Lung (tissue), 17 donors: ENCODE measurements at places on chromosomes 7 and 10.

DNA sequence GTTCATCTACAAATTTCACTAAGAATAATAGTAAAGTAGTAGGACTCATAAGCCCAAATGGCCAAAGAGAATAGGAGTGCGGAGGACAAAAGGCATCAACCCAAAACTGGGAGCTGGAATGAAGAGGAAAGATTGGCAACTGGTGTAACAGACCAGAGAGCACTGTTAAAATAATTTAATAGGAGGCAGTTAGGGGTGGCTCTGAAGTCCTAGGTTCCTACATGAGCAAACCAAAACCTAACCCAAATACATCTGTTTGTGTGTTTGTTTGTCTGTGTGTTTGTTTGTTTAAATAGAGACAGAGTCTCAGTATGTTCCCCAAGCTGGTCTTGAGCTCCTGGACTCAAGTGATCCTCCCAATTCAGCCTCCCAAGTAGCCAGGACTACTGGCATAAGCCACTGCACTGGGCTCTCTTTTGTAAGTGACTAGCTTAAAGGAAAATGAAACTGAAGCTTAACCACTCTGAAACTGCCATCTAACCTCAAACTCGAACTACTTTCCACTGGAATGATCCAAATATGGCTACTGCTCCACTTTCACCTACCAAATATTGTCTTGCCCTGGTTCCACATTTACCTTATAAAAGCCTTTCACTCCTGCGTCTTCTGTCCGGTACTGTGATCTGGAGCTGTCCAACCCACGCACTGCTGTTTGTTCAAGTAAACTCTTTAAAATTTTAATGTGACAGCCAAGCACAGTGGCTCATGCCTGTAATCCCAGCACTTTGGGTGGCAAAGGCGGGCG is 94.9 kb downstream of the AKR1D1 start:
- no peak for DNase-seq

DNA sequence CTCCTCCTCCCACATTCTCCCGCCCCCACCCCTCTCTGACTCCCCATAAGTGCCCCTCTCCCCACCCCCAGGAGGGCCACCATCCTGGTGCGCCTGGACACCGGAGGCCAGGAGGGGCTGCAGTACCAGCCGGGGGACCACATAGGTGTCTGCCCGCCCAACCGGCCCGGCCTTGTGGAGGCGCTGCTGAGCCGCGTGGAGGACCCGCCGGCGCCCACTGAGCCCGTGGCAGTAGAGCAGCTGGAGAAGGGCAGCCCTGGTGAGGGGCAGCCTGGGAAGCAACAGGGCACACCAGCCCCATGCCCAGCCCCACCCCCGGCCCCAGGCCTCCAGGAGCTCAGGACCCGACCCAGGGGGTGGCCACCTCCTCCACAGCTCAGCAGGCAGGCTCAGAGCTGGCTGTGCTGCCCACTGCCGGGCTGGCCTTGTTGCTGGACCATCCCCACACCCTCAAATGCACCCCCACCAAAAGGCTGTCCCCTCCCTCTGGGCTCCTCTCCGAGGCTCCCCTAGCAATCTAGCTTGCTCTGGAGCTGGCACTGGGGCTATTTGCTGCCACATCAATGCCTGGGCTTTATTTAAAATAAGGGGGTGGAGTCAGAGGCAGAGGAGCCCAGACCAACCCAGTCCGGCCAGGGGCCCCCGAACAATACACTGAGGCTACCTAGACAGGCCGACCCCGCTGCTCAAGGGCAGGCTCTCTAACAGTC is 14.8 kb downstream of the ATG9B start:
- no peak for DNase-seq

DNA sequence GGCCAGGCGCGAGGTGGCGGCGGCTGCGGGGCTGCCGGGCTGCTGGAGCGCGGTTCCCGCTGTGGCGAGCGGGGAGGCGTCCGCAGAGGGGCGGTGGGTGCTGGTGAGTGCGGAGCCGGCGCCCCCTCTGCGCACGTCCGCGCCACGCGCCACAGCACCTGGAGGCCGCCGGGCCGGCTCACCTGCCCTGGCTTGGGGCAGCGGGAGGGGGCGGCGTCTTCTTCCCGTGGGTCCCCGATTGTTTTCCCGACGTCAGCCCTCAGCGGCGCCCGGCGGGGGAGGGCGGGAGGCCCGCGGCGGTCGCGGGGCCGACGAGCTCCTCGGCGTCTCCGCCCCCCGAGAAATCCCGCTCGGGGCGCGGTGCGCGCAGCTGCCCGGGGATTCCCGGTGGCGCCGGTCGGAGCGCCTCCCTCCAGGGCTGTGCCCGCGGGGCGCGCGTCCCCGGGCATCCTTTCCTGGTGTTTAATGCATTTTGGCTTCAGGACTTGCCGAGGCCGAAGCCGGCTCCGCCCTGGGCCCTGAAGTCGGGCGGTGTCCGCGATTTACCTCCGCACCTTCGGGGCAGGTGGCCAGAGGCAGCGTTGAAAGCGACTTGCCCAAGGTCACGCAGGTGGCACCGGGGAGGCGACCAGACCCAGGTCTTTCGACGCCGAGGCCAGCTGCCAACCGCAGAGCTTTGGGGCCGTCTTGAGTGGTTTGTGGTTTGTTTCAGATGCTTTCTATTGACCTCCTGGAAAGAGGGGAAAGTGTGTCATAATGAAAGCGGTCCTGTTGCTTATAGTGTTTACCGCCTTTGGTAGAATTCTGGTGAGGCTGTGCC is 561 bp downstream of the PLEKHA1 start:
- DNase-seq, result peak; percentile 64

DNA sequence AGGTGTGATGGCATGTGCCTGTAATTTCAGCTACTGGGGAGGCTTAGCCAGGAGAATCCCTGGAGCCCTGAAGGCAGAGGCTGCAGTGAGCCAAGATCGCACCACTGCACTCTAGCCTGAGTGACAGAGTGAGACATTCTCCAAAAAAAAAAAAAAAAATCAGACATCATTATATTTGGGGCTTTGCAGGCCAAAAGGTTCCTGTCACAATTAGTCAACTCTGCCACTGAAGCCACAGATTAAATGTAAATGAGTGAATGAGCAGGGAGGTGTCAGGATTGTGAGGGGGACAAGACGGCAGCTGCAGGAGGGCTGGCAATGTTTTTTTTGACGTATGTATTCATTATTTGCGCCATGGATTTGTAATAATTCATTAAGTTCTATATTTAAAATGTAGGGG is 3.3 kb downstream of the ZNF33B start:
- no peak for DNase-seq

GRCh38 chr7:5429857-5430611 is 6.4 kb upstream of the TNRC18 start:
- peak; percentile 45 for DNase-seq

DNA sequence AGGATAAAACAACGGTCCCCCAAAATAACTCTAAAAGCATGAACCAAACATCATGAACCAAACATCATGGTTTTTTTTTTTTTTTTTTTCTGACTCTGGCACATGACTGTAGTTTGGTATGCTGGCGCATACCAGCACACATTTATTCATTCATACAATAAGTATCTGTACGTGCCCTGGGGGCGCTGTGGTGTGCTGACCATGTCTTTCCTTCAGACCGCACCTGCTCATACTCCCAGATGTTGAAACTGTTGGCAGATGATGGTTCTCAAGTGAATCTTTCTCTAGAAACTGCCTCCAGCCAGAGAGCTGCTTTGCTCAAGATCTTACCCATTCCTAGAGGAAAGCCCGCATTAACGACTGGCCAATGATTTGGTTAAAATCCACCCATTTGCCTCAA is 114.7 kb upstream of the ANKRD30A start:
- DNase-seq, result no peak

DNA sequence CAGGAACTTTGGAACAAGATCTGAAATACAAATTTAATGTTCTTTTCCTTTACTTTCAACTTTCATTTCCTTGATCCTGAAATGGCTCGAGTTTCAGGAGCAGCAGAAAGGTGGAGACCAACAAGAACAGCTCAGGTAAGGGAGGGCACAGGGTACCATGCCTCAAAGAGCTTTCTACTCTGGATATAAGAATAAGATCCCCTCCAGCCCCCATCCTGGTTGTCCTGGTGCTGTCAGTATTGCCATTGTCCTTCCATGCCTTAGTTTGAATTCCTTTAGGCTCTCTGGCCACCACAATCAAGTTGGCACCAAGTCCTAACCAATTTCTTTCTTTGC is 12.5 kb upstream of the CALU start:
- no peak for DNase-seq

DNA sequence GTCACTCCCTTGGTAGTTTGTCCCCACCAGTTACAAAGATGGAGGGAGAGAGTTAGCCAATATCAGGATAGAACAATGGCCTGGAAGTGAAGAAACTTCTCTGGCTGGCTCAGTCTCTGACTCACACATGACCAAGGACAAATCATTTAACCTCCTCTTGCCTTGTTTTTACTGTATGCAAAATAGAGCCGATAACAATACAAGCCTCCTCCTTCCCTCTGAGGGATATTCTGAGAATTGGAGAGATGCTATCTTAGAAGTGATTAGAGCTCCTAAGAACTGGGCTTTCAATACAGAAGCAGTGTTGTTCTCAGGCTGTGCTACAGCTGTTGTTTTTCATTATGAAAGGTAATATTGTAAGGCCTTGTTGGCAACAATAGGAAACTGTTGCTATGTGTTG is 87.7 kb upstream of the EGR2 start:
- DNase-seq, result no peak

GRCh38 chr7:128891942-128892269 is 18.6 kb downstream of the KCP start:
- DNase-seq, result no peak

DNA sequence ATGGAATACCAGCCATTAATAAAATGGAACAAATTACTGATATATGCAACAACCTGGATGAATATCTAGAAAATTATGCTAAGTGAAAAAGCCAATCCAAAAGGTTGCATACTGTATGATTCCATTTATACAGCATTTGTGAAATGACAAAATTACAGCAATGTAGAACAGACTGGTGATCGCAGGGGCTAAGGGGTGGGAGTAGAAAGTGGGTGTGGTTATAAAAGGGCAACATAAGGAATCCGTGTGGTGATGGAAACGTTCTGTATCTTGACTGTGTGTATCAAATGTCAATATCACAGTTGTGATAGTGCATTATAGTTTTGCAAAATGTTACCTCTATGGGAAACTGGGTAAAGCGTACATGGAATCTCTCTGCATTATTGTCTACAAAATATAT is 15.0 kb downstream of the CEP41 start:
- DNase-seq, result no peak

GRCh38 chr10:62063795-62064472 is 162.4 kb downstream of the ARID5B start:
- no peak for DNase-seq

DNA sequence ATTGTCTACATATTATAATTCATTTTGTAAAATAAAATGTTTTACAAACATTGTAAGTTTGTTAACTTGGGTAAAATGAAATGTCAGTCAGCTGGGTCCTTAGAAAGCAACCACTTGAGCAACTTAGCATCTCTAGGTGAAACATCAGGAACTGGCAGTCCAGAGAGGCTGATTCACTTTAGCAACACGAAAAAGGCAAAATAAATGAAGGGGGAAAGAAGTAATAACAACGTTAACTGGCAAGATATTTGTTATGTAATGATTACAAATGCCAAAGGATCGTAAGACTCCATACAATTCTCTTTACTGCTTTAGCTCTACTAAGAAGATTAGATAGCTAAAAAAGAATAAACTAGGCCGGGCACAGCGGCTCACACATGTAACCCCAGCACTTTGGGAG is 5.0 kb downstream of the PDZD8 start:
- DNase-seq, result no peak

DNA sequence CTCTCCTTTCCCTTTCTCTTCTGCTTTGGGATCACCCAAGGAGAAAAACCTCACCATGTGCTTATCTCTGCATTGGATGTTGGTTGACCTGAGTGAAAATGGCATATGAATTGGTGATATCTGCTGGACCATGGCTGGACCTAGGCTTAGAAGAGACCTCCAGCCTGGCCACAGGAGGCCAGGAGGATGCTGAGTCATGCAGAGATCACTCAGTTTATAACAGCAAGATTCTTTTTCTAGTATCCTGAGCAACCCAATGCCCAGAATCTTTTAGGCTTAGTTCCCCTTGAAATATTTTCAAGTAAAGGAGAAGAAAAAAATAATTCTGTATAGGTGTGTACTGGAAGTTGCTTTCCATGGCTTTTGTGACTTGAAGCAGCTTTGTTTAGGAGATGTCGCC is 236.3 kb downstream of the KLF6 start:
- no peak for DNase-seq

GRCh38 chr7:25887266-25887665 is 264.7 kb upstream of the NFE2L3 start:
- no peak for DNase-seq

- no peak for DNase-seq
Observed at GRCh38 chr7:18974803-18975202, 142.6 kb downstream of the TWIST1 start.

DNA sequence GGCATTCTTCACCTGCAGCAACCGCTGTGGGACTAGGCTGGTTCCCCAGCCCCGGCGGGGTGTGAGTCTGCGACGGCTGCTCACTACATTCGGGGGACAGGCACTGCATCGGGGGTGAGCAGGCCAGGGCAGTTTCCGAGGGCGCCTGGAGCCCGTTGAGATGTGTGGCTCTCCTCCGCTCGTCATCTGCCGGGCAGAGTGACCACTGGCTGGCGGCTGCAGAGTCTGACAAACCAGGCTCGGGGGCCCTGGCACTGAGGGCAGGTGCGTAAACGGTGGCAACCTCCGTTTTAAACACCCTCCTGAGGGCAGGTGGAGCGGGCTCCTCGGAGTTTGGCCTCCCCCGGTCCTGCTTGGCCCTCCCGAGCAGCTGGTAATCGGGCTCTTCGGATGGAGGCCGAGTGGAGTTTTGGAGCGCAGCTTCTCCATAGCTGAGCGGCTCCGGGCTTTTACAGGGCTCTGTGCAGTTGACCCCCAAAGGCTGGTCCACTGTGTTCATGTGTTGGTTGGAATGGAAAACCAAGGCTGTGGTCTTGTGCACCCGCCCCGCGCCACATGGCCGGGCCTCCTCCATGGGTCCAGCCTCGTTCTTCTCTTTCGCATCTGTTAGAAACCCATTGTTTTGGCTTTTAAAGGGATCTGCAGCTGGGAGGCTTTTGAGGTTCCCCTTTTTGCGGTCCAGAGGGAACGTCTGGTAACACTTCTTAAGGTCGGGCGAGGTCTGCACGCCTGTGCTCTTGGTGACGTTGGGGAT is 20.9 kb downstream of the INSYN2A start:
- no peak for DNase-seq
